ENCODE measurements at places on chromosomes 1 and 21.

GRCh38 chr1:115141145-115141454 lies 51.8 kb upstream of the TSPAN2 start:
- DNase-seq = no peak

DNA sequence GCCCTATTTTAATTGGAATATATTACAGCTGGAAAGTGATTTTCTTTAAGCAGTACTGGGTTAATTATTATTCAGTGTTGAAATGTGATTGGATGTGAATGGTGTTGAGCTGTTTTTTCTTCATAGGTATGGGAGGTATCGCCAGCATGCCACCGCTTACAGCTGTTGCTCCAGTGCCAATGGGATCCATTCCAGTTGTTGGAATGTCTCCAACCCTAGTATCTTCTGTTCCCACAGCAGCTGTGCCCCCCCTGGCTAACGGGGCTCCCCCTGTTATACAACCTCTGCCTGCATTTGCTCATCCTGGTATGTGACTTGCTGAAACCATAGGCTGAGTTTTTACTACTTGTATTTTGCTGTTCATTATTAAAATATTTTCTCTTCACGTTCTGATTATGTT lies 107.7 kb downstream of the ITSN1 start:
- no peak for DNase-seq

GRCh38 chr1:8541961-8542521 lies 224.1 kb downstream of the SLC45A1 start:
- no peak for DNase-seq

DNA sequence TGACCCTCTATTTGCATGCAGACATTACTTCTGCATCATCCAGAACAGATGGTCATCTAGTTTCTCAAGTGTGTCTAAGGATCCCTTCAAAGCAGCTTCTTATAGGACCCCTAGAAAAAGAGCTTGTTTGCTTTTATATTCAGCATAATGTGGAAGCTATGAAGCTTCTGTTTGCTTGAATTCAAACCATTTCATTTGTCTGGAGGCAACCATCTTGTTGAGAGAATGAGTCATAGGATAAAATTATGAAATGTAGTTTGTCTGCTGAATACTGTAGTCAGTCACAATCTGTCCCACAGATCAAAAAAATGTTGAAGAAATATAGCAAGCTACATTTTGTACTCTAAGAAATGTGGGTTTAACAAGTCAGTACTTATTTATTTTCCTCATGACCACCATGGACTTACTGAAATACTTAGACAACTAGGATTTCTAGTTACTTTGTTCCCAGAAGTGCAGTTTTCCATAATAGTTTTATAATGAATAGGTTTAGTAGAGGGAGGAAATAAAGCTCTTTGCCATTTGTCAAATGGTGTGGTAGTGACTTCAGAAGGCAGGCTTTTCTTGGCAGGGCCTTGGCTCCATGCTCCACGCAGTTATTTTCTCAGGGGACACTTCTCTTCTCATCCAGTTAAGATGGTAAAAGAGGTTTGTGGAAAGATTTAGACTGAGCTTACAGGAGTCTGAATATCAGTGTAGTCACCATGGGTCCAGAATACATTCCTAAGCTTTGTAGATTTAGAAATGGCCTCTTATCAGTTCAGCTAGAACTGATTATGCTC lies 74.8 kb upstream of the DEPDC1 start:
- DNase-seq = no peak

- peak; percentile 65 for DNase-seq
Observed at GRCh38 chr1:94045465-94046056, 75.4 kb downstream of the ABCA4 start.

- DNase-seq = peak; percentile 25
Observed at GRCh38 chr1:75677443-75677842, 47.1 kb upstream of the ACADM start.

DNA sequence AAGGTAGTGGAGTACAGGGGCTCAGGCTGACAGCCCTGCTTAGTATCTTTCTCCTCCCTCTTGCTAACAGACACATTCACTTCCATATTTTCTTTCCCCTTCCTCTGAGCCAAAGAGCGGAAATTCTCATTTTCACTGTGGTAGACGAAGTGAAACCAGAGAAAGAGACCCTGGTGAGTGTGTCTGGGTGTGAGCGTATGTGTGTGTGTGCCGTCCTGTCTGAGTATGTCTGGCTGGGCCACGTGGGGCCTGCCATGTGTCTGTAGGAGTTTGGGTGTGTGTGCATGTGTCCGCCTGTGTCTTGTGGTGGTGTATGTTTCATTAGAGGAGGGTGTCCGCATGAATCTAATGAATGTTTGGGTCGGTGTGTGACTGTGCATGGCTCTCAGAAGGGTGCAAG lies 1.7 kb downstream of the COL8A2 start:
- no peak for DNase-seq

DNA sequence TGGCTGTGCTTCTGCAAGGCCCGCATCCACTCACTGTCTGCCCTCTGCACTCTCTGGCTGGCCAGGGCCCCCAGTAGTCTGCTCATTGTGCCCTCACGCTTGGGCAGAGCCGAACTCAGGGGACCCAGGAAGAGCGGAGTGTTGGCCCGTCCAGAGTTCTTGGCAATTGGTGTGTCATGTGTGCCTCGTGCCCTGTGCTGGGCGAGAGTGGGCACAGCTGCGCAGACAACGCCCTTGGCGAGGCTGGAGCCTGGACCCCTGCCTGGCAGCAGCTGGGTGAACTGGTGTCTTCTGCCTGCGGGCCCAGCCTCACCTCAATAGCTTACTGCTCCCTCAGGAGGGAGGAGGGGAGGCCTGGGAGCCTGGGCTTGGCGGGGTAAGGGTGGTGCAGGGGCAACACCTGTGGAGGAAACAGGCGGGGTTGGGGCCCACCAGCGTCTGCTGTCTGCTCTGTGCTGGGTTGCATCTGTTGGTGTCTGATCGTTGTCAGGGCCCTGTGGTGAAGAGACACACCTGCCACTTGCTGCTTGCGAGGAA lies 2.1 kb downstream of the GUK1 start:
- DNase-seq = no peak

DNA sequence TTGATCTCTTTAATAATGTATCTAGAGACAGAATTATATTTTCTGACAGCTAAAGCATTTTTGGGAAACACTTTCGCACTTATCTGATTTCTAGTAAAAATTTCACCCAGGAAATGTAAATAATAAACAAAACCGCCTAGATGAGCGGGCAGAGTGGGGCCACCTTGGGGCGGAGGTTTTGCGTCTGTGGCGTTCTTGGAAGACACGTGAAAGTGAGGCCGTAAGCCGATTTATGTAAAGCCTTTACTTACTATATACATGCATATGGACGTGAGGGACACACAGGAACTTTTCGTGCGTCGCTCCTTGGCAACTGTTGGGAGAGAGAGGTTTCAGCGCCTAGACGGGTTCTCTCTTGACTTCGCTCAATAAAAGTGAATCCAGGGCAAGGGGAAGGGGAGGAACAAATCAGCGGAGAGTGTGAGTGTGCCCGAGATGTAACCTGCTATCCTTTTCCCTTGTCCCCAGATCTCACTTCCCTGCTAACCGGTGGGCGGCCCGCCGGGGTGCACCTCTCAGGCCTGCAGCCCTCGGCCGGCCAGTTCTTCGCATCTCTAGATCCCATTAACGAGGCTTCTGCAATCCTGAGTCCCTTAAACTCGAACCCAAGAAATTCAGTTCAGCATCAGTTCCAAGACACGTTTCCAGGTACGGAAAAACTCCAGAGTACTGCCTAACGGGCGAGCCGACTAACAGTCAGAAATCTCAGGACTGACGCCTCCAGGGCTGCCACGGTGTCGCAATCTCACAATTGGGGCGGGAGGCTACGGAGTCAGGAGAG lies 1.7 kb downstream of the HLX start:
- DNase-seq = no peak

GRCh38 chr1:169060043-169060722 lies 46.3 kb upstream of the ATP1B1 start:
- DNase-seq = no peak

- DNase-seq = no peak
Observed at GRCh38 chr21:23963454-23963853, 1643.8 kb downstream of the MRPL39 start.

DNA sequence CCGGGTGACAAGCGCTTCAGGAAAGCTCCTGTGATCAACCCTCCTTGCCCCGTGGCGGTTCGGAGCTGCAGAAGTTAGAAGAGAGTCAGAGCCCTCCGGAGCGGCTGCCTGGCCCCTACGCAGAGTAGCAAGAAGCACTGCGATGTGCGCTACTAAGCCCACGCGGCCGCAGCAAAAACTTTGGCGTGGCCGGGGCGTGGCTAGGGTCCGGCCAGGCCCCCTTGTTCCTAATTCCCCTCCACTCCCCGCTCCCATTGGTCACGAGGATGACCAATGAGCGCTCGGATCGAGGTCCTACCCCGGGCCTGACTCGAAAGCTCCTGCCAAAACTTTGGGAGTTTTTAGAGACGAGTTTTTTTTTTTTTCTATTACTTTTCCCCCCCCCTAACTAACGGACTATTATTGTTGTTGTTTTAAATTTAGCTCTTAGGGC lies at the start of gene HLX:
Gene HLX (plus strand): TSS at position 368 of the 433 bp plus-strand sequence. CDS start 415 bp downstream, outside the sequence.
- peak; percentile 12 for DNase-seq

DNA sequence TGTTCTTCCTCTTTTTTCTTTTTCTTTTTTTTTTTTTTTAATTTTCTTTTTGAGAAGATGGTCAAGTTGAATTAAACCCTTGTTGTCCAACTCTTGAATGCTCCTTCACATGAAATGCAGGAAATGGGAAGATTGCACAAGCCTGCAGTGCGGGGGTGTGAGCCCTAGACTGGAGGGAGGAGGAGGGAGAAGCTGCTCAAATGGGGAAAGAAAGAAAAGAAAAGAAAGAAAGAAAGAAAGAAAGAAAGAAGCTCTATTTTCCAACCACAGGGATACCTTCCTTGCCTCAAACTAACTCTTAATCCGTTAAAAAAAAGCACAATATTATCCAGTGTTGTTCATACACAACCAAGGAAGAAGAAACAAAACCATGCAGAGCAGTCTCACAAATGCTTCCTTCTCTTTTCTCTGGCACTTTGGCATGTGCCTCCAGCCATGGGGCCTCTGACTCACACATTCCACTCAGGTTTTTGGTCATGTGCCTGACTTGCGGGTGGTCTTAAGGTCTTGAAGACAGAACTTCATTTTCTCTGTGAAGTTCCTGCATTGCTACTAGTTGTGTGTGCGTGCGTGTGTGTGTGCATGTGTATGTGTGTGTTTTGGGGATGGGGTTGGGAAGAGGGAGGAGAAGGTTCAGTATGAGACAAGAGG lies 276.1 kb downstream of the RPS6KC1 start:
- no peak for DNase-seq

DNA sequence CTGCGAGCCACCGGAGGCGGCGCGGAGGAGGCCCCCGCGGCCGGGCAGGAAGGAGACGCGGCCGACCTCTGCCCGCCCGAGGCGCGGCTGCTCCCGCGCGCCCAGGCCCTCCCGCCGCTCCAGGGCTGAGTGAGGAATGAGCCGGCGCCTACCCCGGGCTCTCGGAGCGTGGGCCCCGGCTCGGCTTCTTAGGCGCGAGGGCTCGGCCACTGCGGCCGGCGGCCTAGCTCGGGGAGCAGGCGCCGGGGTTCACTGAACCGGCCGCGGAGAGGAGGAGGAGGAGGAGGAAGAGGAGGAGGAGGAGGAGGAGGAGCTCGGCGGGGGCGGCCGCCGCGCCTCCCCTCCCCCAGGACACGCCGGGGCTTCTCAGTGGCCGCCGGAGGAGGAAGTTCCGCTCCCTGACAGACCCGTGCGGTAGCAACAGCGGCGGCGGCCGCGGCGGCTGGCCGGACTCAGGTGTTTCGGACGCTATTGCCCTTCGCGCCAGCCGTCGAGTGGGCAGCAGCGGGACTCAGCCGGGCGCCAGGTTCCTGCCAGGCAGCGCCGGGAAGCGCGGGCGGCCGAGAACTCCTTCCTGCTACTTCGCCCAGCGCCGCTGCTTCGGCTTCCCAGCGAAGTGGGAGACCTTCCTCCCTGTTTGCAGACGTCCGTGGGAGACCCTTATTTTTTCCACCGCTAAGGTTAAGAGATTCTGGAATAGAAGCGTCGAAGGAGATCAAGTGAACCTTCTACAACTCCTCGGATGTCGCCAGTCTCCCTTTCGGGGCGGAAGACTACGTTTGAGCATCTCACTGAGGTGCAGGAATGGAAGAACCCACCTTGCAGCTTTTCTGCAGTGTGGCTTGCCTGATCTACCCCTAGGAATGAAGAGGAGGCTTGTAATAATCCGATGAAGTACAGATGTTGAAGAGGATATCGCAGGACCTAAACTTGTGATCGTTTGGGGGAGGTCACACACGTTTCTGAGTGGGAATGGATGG lies at the start of gene MAN1A2:
Gene MAN1A2 (plus strand): TSS at position 404 of the 980 bp plus-strand sequence. CDS start 735 bp downstream, outside the sequence.
- DNase-seq = peak; percentile 72

DNA sequence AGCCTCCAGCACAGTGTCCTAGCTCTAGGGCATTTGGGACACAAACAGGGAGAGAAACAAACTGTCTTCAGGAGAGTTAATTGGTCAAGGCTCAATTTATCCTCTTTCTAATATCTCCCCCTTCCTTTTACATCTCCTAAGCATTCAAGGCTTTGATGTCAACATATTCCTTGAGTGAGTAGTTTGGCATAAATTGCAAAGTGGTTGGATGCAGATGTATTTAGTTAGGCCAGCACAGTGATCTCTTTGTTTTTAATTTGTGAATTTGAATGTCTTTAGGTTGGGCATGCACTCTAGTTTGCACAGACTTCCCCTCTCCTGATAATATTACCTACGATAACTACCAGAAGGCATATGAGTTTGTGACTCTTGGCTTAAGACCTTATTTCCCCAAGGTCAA lies 12.5 kb upstream of the OLFML2B start:
- no peak for DNase-seq

DNA sequence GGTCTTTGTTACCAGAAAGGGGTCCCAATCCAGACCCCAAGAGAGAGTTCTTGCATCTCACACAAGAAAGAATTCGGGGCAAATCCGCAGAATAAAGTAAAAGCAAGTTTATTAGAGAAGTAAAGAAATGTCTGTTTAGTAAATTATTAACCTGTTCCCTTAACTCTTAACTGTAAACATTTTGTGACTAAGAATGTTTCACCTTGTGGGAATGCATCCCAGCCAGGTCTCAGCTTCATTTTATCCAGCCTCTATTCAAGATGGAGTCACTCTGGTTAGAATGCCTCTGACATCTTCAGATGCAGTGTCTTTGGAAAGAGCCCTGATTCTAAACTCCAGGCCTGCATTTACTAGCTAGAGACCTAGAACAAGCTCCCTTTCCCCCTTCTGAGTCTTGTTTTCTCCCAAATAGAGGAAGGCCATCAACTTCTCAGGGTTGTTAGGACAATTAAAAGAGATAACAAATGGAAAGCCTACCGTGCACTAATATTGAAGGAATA lies 4.5 kb upstream of the FABP3 start:
- DNase-seq = no peak
